ENCODE measurements at places on chromosomes 1 and 21. TPM values are rescaled to one million over a fixed set of nuclear protein-coding genes. Genes with fewer than 3 reads are reported as not detected.

DNA sequence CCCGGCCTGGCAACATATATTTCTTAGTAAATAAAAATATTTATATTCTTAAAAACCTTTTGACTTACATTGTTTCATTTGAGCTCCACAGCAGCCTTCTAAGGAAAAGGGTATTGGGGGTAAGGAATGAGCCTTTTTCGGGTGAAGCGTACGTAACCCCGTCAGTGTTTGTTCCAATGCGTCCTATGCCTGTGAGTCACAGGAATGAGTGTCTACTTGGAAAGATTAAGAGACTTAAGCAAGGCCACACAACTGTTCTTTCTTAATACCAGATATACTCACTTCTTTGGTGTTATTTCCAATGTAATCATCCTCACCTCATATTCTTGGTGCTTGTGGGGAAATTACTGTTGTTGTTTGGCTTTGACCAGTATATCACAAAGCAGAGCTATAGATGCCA lies 22.7 kb downstream of the WDTC1 start:
- DNase-seq, result no peak

DNA sequence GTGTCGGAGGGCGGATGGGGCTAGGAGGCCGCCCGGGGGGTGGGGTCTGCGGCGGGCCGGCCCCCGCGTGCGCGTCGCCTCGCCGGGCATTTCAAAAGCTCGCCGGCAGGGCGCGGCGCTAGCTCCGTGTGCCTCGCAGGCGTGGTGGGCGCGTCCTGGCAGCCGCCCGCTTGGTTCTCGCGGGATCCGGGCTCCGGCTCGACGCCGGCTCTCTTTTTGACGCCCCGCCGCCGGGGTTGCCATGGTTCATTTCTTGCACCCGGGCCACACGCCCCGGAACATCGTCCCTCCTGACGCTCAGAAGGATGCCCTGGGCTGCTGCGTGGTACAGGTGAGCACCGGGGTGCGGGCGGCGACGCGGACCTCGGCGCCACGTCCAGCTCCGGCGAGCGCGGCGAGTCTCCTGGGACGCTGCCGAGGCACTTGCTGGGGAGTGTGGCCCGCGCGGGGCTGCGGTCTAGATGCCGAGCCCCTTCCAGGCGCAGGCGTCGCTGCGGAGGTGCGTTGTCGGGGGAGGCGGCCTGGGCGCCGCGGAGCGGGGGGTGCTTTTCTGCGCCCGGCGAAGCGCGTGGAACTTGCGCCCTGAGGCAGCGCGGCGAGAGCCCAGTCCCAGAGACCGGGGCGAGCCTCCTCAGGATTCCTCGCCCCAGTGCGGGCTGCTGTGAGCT lies at the start of gene ZYG11A:
Gene ZYG11A (plus strand): TSS at position 118 of the 668 bp plus-strand sequence. CDS start 124 bp downstream, at position 242.
- DNase-seq, result peak; percentile 46

DNA sequence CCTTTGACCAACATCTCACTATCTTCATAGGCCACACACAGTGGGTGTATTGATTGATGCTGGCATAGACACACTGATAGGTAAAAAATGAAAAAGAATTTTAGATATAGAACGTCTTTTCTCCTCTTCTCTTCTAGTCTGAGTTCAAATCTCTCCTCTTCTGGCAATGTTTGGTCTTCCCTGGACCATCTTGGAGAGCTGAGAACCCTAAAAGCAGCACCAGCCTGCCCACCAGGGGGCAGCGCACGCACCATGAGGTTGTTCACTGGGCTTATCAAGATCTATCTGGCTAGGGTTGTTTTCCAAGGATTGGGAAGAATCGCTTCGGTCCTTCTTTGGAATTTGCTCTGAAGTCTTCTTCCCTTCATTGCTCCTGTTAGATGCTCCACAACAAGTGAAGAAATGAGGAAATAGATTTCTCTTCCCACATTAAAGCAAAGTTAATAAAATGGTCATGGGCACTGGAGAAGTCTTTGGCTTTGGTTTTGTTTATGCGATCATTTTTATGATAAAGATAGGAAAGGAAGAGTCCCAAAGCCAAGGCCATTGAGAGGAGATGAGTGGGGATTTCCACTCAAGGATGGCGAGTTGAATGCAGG lies 104.0 kb upstream of the OLIG2 start:
- no peak for DNase-seq

- DNase-seq, result no peak
Observed at GRCh38 chr1:184854496-184855140, 100.0 kb upstream of the EDEM3 start.

- DNase-seq, result no peak
Observed at GRCh38 chr1:151065089-151065645, 5.0 kb downstream of the MLLT11 start.

- DNase-seq, result no peak
Observed at GRCh38 chr1:93673163-93673829, 8.3 kb downstream of the BCAR3 start.

PLA2G2C gene
- 0.50 TPM for total RNA-seq

ZNF644 gene
- total RNA-seq, result 77.9 TPM

GRCh38 chr1:72498371-72498770 lies 216.0 kb upstream of the NEGR1 start:
- DNase-seq, result no peak

UBASH3A gene
- total RNA-seq, result not detected

DNA sequence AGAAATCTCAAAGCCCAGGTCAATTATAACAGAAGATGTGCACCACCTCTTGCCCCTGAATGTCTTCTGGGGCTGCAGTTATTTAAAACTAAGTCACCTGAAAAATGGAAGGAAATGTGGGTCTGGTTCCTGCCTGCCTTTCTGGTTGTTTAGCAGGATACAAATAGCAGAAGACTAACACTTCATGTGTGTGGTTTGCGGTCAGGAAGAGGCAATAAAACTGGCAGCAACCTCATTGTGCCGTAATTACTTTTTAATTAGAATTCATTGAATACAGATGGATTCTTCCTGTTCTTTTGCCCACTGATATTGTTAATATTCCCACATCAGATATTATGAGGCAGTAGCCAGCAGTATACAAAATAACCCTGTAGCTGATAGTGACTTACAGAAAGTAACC lies 345.7 kb downstream of the ZNF326 start:
- DNase-seq, result no peak

OVAAL gene
- total RNA-seq, result not detected

LGALS8 gene
- total RNA-seq, result 67.8 TPM

- no peak for DNase-seq
Observed at GRCh38 chr1:44524655-44525500, 119.8 kb downstream of the RNF220 start.

CRYZ gene
- 21.3 TPM for total RNA-seq

GRCh38 chr1:25996966-25997827 lies 666 bp downstream of the PAFAH2 start:
- no peak for DNase-seq

DNA sequence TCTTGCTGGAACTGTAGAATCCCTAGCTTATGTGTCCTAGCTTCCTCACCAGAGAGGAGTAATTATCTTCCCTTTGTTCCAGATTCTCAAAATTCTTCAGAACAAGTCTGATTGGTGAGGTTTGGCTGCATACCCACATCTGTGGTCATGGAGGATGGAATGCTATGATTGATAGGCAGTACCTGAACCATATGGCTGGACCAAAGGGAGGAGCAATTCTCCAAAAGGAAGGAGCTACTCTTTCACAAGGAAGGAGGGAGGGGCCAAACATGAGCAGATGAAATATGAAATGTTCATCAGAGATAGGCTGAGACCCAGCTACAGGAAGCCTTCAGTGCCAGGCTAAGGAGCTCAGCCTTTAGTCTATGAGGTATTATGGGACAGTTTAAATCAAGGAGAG lies 5.0 kb upstream of the RNF19B start:
- no peak for DNase-seq
